ENCODE measurements at places on chromosomes 2 and 18. TPM values are rescaled to one million over a fixed set of nuclear protein-coding genes. Genes with fewer than 3 reads are reported as not detected.

RGPD4 gene
- under 0.01 TPM for total RNA-seq

DYNAP gene
- not detected for total RNA-seq

IL18R1 gene
- 0.96 TPM for total RNA-seq

GMPPA gene
- total RNA-seq, result 50.2 TPM

TUBB8B gene
- total RNA-seq, result not detected

PJVK gene
- total RNA-seq, result 0.77 TPM

C2orf72 gene
- total RNA-seq, result 0.38 TPM

SLC16A14 gene
- total RNA-seq, result 0.58 TPM

MALL gene
- 6.7 TPM for total RNA-seq

DNAJB2 gene
- 21.7 TPM for total RNA-seq

SLC11A1 gene
- 0.28 TPM for total RNA-seq

MC5R gene
- under 0.01 TPM for total RNA-seq

RNF125 gene
- total RNA-seq, result 0.28 TPM

DCTN1 gene
- total RNA-seq, result 202 TPM

SAG gene
- total RNA-seq, result not detected

LBX2 gene
- 2.1 TPM for total RNA-seq

EGR4 gene
- total RNA-seq, result not detected

L3MBTL4 gene
- under 0.01 TPM for total RNA-seq

MROH2A gene
- not detected for total RNA-seq

EML4 gene
- 56.4 TPM for total RNA-seq

LIMS4 gene
- total RNA-seq, result 8.1 TPM

RASGRP3 gene
- total RNA-seq, result 2.5 TPM

ERCC3 gene
- total RNA-seq, result 50.0 TPM

CTAGE1 gene
- 0.28 TPM for total RNA-seq

SIX2 gene
- total RNA-seq, result 2.7 TPM

INPP5D gene
- under 0.01 TPM for total RNA-seq

SPHKAP gene
- total RNA-seq, result not detected

Data from regular cardiac myocyte (primary cell).